Tracheal epithelial cell (primary cell): ENCODE measurements at places on chromosomes 7 and 10. TPM values are rescaled to one million over a fixed set of nuclear protein-coding genes. Genes with fewer than 3 reads are reported as not detected.

GRID2IP gene
- 0.24 TPM in 1 of 2 replicates, not detected in the other for total RNA-seq

KNDC1 gene
- total RNA-seq, result under 0.01 and 0.21 TPM in 2 replicates

DNAH11 gene
- total RNA-seq, result 2.9 and 3.0 TPM in 2 replicates

RAB18 gene
- total RNA-seq, result 49.7 and 50.1 TPM in 2 replicates

PPP1R17 gene
- total RNA-seq, result not detected in 2 replicates

NEUROD6 gene
- not detected in 2 replicates for total RNA-seq

KLF6 gene
- total RNA-seq, result 25.2 and 97.4 TPM in 2 replicates

SPACDR gene
- total RNA-seq, result 0.48 and 0.85 TPM in 2 replicates

NPY4R gene
- total RNA-seq, result not detected in 2 replicates

GIMAP1 gene
- total RNA-seq, result under 0.01 TPM in 1 of 2 replicates, not detected in the other

AS3MT gene
- 3.4 and 4.9 TPM in 2 replicates for total RNA-seq

GNAT3 gene
- not detected in 2 replicates for total RNA-seq

SGCE gene
- total RNA-seq, result 21.3 and 29.2 TPM in 2 replicates

CYP26C1 gene
- 0.24 TPM in 1 of 2 replicates, not detected in the other for total RNA-seq

STOX1 gene
- total RNA-seq, result 0.21 and 0.24 TPM in 2 replicates

CH25H gene
- under 0.01 TPM in 1 of 2 replicates, not detected in the other for total RNA-seq

SPDYE11 gene
- total RNA-seq, result not detected in 2 replicates

GIMAP6 gene
- total RNA-seq, result under 0.01 TPM in 2 replicates

GPR85 gene
- 0.48 and 1.1 TPM in 2 replicates for total RNA-seq
